ENCODE measurements at places on chromosomes 6 and 20.

DNA sequence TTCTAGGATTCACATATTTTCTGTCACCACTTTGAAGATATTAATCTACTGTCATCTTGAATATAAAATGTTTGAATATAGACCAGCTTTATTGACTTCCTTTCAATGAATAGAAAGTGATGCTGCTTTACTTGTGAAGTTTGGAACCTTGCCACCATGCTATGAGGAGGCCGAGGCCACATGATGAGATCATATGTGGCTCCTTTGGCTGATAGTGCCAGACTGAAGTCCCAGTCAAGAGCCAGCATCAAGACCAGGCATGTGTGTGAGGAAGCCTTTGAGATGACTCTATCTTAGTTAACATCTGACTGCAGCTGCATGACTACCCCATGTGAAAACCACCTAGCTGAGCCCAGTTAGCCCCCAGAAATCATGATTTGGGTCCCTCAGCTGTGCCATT is 169.5 kb downstream of the OTOR start:
- no peak for DNase-seq

DNA sequence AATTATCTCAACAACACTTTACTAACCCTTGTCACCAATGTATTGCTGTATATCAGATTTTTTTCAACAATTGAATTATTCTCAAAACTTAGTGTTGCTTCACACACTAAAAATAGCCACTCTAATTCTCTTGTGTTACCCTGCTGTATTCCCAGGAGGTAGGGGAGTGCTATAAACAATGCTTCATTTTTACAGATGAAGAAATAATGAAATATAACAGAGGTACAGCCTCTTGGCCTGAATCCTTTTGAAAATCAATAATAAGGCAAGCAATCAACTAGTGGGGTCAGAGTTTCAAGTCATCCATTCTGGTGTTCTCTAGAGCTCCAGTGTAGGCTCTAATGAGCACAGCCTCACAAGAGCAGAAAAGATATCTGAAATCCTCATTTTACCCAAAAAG is 10.9 kb downstream of the HIVEP2 start:
- DNase-seq, result no peak

- DNase-seq, result no peak
These were observed 40.9 kb downstream of the VSTM2L start for GRCh38 chr20:37943501-37944455.

- no peak for DNase-seq
These were observed 27.6 kb downstream of the DCDC2 start for GRCh38 chr6:24330137-24330732.

DNA sequence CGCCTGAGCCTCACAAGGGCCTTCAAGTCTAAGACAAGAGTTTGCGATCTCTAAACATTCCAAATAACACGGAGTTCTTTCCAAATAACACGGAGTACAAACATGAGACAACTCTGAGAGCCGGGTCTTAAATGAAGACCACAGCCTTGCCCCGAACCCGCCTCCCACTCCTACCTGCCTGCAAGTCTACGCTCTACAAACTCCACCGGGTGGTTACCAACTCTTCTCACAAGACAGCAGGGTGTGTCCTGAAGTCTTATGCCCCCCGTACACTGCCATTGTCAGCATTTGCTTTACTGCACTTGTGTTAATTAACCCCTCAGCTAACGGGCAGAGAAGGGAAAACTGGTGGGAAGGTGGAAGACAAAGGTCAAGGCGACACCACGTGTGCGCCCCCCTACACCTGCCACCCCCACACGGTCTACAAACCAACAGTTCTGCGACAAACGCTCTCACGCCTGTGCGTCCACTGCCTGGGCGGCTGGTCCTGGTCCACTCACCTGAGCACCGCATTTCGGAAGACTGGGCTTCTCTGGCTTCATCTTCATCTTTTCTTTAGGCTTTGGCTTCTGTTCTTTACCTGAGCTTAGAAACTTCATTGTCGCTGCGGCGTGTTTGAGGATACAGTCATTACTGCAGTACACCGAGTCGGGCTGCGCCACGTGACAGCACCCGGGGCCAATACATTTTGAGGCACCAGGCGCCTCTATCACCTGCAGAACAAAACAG is 19.5 kb downstream of the DIDO1 start:
- no peak for DNase-seq

GRCh38 chr20:23702021-23702420 is 13.2 kb upstream of the CST4 start:
- DNase-seq, result no peak

GRCh38 chr6:49457771-49458170 is 5.3 kb downstream of the MMUT start:
- no peak for DNase-seq

DNA sequence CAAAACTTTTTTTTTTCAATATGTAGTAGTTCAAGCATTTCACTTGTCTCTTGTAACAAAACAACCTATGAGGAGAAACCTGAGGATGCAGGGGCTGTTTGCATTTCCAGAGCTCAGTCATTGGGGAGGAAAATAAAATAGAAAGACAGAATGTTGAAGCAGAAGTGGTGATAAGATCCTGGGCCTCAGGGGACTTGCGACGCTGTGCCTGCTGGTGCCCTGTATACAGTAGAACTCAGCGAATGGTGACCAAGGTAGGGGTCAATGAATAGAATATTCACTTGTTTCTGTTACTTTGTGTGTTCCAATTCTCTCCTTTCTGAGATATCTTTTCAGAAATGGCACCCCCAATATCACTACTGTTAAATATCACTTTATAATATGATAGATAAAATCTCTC is 271.6 kb downstream of the FARS2 start:
- no peak for DNase-seq

DNA sequence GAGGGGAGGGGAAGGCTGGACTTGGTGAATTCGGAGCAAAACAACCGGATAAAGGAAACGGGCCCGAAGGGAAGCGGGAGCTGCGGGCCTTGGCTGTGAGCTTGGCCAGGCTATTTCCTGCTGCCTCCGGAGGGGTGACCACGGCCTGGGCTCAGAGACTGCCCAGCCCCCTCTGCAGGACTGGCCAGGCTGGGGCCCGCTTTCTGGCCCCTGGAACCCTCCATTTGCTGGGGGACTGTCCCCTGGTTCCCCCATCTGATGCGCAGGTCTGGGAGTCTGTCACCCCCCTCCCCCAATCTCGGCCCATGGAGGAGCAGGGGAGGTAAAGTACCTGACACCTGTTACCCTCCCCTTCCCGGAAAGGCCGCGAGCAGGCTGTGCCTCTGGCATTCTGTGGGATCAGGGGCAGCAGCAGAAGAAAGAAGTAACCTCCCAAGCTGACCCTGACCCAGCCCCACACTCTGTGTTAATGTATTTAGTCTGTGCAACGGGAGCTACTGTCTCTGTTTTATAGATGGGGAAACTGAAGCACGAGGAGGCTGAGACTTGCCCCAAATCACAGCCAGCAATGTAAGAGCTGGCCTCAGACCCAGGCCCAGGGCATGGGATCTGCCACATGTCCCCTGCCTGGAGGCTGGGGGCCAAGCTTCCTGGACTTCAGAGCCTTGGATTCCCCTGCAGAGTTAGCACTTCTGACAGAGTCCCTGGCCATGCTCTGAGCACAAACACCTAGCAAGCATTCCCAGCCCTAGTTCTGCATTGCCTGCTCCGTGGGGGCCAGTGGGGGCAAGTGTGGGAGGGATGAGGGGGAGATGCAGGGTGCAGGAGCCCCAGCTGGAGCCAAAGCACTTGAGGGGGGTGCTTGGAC is 3.5 kb downstream of the C20orf204 start:
- no peak for DNase-seq

DNA sequence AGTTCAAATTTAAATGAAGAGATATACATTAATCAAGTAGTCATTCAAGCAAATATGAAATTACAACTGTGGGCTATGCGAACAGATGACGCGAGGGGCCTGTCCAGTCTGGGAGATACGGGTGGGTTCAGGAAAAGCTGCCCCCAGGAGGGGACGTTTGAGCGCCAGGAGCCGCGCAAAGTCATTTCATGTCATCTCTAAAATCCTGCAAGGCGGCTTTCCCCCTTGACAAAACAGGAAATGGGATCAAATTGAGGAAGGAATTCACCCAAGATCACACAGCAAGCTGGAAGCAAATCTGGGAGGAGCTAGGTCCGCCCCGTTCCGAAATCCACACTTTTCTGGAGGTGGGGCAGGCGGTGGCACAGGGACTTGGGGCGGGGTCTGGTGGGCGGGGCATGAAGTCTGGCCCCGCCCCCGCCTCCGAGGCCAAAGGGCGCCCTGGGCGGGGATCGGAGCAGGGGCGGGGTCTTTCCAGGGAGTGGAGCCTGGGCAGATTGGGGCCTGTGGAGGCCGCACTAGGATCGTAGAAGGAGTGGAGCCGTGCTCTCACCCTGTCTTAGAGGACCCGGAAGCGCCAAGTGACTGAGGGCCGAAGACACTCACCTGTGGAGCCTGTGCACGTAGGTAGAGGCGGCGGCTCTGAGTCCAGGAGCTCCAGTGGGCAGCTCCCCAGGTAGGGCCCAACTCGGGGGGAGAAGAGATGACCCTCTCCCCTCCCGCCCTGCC is at the start of gene LPIN3:
Gene LPIN3 (plus strand): TSS at position 495 of the 729 bp plus-strand sequence. CDS start 4,983 bp downstream, outside the sequence.
- DNase-seq, result peak; percentile 50

- DNase-seq, result no peak
These were observed 20.7 kb downstream of the FUCA2 start for GRCh38 chr6:143490775-143491174.

GRCh38 chr20:358891-359555 is 12.1 kb downstream of the NRSN2 start:
- no peak for DNase-seq

DNA sequence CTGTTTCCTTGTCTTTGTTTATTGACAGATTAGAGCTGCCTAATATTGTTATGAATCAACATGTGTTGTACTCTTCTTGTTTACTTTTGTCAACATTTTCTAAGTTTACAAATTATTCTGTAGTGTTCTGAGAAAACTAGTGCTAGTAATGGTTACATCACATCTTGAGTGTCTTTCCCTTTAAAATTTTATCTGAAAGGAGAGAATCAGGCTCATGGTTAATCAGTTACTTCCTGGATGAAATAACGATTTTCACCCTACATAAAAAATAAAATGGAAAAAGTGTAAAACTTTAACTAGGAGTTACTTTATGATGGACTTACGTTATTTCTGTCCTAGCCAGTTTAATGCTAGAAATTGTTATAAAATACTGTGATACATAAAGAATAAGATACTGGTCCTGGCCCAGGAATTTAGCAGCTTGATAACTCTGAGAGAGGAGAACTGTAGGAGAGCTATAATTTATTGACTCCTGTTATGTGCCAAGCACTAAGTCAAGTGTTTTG is 26.4 kb upstream of the BMP5 start:
- DNase-seq, result no peak

GRCh38 chr6:44022671-44023352 is 104.4 kb downstream of the MRPL14 start:
- DNase-seq, result no peak

GRCh38 chr20:53002786-53003185 is 30.6 kb downstream of the TSHZ2 start:
- DNase-seq, result no peak

DNA sequence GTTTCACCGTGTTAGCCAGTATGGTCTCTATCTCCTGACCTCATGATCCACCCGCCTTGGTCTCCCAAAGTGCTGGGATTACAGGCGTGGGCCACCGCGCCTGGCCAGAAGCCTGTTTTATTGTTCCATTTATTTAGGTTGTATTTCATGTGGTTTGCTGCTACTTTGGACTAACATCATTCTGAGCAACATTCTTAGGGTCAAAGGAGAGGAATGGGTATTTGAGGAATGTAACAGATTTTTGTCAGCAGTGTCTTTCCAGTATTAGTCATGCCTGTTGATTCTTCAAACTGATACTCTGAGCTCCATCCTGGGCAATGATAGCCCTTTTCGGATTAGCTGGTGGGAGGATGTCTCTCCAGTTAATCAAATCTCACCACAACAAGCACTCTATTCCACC is 213.0 kb upstream of the CITED2 start:
- DNase-seq, result no peak

GRCh38 chr6:168196385-168196860 is 117.4 kb upstream of the FRMD1 start:
- DNase-seq, result no peak

DNA sequence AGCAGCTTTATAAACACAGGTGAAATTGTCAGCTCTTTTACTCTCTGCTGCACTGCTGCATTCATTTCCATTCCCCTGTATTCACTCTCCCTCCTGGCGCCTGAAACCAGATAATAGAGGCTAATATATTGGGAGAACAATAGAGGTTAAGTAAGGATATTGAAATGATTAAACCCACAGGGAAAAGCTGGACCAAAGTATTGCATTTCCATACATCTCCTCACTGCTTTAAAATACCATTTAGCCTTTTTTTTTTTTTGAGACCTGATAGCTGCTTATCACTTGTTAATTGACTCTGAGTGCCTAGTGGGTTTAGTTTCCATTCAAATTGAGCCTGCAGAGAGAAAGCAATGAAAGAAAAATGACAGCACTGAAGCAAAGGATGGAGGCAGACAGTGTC is 540.5 kb upstream of the IMPG1 start:
- DNase-seq, result no peak

DNA sequence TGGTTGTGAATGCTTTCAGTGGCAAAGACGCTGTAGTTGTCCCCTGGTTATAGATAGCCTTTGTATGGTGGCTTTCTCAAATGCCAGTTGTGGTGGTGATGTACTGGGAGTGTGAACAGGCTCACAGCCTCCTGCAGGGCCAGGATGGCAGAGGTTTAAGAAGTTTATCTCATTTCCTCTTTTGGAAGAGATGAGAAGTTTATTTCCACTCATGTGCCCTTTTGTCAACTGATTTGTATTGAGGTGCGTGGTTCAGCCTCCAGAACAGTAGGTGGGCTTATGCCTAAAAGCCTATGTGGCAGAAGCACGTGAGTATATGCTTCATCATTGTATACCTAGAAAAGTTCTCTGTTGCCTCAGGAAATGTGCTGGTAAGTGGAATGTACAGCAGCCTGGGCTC is 13.7 kb upstream of the ZFP57 start:
- no peak for DNase-seq

GRCh38 chr6:52976149-52976548 is 18.9 kb downstream of the GSTA4 start:
- no peak for DNase-seq

DNA sequence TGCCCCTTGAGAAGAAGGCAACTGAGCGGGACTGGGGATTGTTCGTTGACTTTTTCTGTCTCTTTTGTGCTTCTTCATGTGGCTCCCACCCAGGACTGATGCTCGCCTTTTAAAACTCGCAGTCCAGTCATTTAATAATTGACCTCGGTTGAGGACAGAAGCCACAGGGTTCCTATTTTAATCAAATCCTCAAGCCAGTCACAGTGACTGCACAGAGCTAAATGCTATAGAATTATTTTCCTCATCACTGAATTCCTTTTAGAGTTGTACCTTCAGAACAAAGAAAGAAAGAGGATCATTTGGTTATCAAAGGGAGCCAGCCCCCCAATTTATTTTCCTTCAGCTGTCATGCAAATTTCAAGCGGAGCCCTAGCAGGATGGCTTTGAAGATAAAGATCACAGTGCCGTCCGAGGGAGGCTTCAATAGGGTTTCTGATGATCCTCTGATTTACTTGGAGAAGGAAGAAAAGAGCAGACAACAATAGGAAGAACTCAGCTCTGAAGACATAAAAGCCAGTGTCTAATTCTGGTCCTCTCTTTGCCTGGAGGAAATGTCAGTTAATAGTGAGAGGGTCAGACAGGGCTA is 186.6 kb downstream of the DOK5 start:
- DNase-seq, result no peak

Measured in effector CD8-positive, alpha-beta T cell (primary cell).